ENCODE measurements at places on chromosomes 5 and 9. TPM values are rescaled to one million over a fixed set of nuclear protein-coding genes. Genes with fewer than 3 reads are reported as not detected.

PLAC8L1 gene
- not detected for total RNA-seq

DNA sequence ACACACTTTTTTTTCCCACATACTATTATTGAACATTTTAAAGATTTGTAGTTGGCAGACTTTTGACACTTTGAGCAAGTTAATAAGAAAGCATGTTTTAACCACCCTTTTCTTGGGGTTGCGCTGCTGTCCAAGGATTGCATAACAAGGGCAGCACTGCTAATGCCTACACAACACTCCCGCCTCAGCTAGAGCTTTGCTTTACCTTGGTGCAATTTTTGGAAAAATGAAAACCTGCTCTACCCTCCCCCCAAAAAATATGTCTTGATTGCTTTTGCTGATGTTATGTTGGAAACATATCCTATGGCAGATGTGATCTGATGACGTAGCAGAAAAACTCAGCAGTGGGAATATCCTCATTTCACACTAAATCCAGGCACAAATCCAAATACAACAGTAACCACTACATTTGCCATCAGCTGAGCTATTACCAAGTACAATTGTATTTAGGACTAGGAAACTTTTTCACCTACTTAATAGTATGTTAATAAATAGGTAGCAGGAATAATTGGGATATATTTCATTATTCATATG lies 51.5 kb downstream of the UBE2R2 start:
- no peaks in the 10 kb centered on the region for H3K27me3 ChIP-seq
- H3K36me3 ChIP-seq = no peaks in the 10 kb centered on the region
- no peak overlapping the region for H3K4me3 ChIP-seq
- H3K27ac ChIP-seq = no peak overlapping the region
- no peak for DNase-seq

- H3K36me3 ChIP-seq = no peaks in the 10 kb centered on the region
- H3K27ac ChIP-seq = no peak overlapping the region
- no peak for DNase-seq
- H3K27me3 ChIP-seq = no peaks in the 10 kb centered on the region
- H3K4me3 ChIP-seq = no peak overlapping the region
Observed at GRCh38 chr5:169064093-169064492, 236.8 kb downstream of the SLIT3 start.

- no peaks in the 10 kb centered on the region for H3K4me1 ChIP-seq
- no peaks in the 10 kb centered on the region for H3K27me3 ChIP-seq
- no peak overlapping the region for H3K4me3 ChIP-seq
- no peak for DNase-seq
- no peak overlapping the region for H3K27ac ChIP-seq
Observed at GRCh38 chr9:32991897-32992594, 9.4 kb downstream of the APTX start.

DNA sequence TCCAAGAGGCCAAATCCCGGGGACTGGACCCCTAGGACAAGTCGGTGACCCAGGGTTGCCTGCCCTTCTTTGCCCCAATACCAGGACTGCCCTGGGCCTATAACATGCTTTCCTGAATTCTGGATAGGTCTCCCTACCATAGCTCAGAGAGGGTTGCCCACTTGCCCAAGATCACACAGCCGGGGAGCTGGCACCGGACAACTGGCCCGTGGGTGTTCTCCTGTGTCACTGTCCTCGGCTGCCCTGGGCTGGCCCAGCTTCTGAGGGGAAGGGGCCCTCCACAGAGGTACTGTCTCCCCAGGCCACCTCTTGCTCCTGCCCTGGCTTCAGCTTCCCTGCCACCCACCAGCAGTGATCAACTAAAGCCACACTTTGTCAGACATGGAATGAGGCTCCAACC lies 28.8 kb upstream of the TTLL11 start:
- peaks cover 9% of the 10 kb centered on the region for H3K4me1 ChIP-seq
- DNase-seq = no peak
- H3K27ac ChIP-seq = no peak overlapping the region
- H3K4me3 ChIP-seq = no peak overlapping the region
- no peaks in the 10 kb centered on the region for H3K27me3 ChIP-seq

DNA sequence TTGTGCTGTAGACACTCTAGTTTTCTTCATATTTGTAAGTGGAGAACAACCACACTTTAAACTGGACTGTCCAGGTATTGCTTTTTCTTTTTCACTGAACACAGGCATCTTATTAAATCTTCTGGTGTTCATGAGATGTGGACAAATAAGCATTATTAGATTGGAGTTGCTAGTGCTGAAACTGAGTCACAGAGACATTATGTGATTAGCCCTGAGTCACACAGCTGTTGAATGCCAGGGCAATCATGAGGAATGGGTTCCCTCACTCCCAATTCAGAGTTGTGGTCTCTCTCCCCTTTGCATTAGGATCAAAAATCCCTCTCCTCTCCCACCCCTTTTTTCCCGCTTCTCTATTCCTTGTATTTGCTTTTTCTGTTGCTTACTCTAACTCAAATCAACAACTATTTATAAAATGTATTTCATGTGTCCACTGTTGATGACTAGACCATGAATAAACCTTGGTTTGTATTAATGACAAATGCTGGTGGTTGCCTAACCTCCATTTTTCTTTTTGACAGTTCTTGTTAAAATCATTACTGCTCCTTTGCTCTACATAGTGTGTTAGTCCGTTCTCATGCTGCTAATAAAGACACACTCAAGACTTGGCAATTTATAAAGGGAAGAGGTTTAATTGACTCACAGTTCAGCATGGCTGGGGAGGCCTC lies 738.2 kb downstream of the BRINP1 start:
- no peak overlapping the region for H3K27ac ChIP-seq
- no peak overlapping the region for H3K4me3 ChIP-seq

DNA sequence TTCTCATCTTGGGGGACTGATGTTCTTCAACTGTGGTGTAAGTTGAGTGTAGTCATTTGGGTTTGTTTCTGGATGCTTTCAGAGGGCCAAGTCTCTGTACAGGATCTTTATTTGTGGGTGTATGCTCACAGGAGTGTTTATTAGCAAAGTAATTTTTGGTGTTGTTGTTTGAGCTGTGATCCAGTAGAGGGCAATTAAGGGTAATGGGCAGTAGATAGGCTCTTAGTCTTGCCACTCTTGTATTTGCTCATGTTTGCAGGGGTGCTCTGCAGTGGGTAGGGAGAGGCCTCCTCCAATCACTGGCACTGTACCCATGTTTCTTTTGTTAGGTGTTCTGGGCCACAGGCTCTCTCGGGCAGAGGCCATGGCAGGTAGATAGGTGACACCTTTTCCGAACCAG lies 45.9 kb upstream of the ITGA2 start:
- H3K27me3 ChIP-seq = no peaks in the 10 kb centered on the region
- no peak for DNase-seq
- H3K4me1 ChIP-seq = peaks cover 27% of the 10 kb centered on the region
- H3K4me3 ChIP-seq = no peak overlapping the region
- no peaks in the 10 kb centered on the region for H3K36me3 ChIP-seq
- no peak overlapping the region for H3K27ac ChIP-seq

All from Caco-2 (cell line).